ENCODE measurements at places on chromosomes 13 and 19. TPM values are rescaled to one million over a fixed set of nuclear protein-coding genes. Genes with fewer than 3 reads are reported as not detected.

DNA sequence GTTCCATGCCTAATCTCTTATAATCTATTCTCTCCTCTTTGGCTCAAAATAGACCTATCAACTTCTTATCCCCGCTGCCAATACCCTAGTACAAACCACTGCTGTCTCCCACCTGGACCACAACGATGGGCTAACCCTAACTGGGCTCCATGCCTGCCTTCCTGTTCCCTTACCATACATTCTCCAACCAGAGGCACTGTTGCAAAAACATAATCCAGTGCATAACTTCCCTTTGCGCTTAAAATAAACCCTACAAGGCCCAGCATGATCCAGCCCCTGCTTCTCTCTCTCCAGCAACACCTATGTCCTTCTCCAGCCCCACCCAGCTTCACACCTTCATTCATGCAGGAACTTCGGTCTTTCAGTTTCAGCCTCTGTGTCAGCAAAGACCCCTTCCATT is 27.4 kb upstream of the CEBPA start:
- DNase-seq, result no peak

The NCCRP1 gene
- total RNA-seq, result not detected

- no peak for DNase-seq
Measured at GRCh38 chr13:61466280-61466679, 50.6 kb upstream of the PCDH20 start.

DNA sequence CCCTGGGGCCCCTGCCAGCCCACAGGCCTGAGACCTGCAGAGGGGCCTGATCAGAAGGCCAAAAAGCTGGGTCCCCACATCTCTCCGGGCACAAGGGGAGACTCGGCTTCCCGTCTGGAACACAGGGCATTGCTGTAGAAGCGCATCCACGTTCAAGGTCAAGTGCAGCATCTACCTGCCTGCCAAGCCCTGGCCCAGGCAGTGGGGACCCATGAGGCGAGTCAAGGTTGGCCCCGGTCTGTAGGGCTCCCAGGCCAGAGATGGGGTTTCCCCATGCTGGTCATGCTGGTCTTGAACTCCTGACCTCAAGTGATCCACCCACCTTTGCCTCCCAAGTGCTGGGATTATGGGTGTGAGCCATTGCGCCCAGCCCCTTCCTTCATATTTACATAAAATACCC is 13.5 kb upstream of the COMP start:
- no peak for DNase-seq

- DNase-seq, result no peak
Measured at GRCh38 chr19:18704971-18705370, 21.5 kb downstream of the CRTC1 start.

The LIM2 gene
- total RNA-seq, result not detected

The SLC25A42 gene
- total RNA-seq, result 6.3 TPM

GRCh38 chr13:106362707-106363106 is 172.8 kb downstream of the EFNB2 start:
- no peak for DNase-seq

- DNase-seq, result no peak
Measured at GRCh38 chr19:33826521-33826920, 29.9 kb downstream of the KCTD15 start.

DNA sequence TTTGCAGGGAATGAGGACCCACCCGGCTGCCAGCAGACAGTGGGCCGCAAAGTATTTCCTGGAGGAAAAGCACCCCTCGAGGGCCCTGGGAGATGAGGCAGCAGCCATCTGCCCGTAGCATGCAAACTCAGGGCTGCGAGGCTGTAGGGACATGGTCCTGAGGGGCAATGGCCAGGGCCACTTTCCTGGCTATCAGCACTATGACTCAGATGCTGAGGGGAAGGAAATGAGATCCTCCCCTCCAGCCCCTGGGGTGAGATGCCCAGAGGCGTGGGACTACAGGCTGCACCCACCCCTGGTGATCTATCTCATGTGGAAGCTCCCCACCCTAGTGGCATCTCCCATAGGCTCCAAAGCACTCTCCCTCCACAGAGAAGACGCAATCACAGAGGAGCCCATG is 80.1 kb downstream of the SLC7A1 start:
- no peak for DNase-seq

DNA sequence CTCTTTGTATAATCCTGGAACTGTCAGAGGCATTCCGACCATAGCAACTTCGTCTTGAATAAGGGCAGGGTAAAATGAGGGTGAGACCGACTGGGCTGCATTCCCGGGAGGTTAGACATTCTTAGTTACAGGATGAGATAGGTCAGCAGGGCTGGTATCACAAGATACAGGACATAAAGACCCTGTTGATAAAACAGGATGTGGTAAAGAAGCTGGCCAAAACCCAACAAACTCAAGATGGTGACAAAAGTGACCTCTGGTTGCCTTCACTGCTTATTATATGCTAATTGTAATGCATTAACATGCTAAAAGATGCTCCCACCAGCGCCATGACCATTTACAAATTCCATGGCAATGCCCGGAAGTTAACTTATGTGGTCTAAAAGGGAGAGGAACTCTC is 27.7 kb upstream of the MBNL2 start:
- peak; percentile 43 for DNase-seq

DNA sequence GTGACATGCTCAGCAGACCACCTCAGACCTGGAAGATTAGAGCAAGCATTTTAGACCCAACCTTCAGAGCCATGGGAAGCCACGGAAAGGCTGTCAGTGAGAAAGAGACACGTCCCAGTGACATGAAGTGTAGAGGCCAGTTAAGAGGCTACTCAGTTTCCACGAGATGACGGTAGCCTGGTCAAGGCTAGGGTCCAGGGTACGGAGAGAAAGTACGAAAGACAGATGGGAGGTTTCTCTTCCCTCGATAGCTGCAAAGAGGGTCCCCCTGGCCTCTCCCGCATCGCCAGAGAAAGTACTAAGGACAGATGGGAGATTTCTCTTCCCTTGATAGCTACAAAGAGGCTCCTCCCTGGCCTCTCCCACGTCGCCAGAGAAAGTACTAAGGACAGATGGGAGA is 8.6 kb downstream of the ZSCAN5A start:
- no peak for DNase-seq

The ZNF681 gene
- 5.4 TPM for total RNA-seq

DNA sequence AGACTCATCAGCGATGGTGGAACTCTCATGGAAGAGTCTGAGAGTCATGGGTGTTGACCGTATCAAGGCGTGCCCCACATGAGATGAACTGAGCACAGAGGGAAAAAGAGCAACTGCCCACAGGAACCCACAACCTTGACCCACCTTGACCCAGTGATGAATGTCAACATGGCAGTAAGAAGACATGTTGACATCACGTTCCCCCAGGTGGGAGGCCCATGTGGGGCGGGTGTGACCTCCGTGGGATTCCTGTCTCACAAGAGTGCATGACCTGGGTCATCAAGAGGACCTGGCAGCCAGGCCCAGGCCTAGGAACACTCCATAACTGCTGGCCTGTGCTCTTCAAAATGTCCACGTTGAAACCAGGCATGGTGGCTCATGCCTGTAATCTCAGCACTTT is 45.8 kb downstream of the EPS15L1 start:
- DNase-seq, result no peak

DNA sequence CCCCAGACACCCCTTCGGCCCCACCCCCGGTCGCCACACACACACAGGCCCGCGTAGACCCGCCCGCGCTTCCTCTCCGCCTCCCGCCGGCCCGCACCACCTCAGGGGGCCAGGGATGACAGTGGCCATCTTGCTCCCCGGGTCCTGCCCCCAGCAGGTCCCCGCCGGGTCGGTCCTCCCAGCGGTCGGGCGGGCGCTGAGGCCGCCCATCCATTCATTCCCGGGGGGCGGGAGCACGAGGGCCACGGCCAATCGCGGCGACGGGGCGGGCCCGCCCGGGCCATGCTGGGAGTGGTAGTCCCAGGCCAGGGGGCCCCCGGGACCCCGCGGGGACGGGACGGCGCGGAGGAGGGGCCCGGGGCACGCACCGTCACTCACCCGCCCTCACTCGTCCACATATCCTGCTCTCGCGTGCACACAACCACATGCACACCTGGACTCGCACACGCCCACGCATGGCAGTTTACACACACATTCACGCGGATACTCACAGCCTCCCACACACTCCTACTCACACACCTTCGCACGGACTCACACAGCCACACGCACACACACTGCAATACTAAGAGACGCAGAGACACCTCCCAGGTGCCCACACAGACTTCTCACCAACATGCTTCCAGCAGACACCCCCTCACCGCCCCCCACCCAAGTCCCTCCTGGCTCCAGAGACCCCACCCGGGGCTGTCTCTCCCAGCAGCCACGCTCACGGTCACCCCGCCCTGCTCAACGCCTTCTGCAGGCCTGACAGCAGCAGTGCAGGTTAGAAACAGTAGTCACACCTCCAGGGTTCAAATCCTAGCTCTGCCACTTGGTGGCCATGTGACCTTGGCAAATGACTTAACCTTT is at the start of gene DPF1:
Gene DPF1, minus strand, starts transcription at position 209 of the 849 bp plus-strand sequence. Its CDS starts 80 bp downstream, at position 129.
- peak; percentile 79 for DNase-seq

DNA sequence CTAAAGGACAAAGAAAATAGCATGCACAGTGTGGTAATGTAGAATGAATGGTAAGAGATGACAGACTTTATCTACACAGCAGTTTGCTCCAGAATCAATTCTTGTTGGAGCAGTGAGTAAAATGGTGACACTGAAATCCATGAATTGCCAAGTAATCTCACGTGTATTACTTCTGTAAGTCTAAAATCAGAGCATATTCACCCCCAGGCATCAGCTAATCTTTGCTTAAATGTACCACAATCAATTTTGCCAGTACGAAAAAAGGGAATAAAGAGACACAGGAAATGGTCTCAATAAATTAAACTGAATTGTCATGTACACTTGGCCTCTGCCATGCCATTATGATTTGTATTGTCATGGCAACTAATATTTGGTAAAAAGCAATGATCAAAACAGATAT is 294.2 kb downstream of the PCDH17 start:
- DNase-seq, result no peak

GRCh38 chr19:7870571-7871436 is 3.4 kb downstream of the PRR36 start:
- peak; percentile 69 for DNase-seq

- DNase-seq, result peak; percentile 17
Measured at GRCh38 chr13:28058866-28059613, 41.3 kb downstream of the FLT3 start.

The KLHL1 gene
- not detected for total RNA-seq

The ADGRE3 gene
- total RNA-seq, result not detected

- DNase-seq, result no peak
Measured at GRCh38 chr13:95023405-95023804, 277.8 kb downstream of the ABCC4 start.

The ZNF439 gene
- total RNA-seq, result 0.47 TPM

The ARHGAP33 gene
- 1.5 TPM for total RNA-seq

DNA sequence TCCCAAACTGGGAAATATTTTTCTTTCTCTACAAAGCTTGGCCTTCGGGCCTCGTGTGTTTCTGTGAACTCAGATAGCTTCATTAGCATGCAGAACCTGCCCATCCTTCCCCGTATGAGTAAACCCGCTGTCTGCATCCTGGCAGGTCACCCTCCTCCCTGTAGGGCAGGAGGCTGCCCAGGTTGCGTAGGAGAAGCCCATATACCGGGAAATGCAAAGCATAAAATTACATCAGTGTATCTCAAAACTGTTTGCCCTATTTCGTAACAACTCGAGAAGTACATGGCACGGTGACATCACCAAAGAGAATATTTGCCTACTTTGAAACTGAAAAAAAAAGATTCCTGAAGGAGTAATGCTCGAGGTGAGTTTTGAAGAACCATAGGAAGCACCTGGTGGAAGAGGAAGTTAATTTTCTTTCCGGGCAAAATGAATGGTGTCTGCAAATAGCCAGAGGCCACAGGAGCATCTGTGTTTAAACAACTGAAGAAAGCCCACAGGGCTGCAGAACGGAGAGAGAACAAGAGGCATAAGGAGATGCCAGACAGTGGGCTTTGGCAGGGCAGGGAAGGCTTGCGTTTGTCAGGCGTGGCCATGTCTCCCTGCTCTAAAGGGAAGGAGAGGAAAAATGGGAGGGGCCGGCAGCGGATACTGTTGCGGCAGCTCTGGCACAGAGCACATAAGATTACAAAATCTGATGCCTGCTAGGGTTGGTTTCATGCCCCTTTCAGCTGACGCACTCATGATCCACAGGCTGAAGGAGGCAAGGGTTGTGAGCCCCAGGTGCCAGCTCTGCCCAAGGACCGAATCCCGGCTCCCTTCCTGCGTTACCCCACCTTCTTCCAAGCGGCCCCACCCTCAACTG is 81.4 kb downstream of the IRS2 start:
- DNase-seq, result no peak

GRCh38 chr13:39148513-39148961 is 110.3 kb downstream of the NHLRC3 start:
- peak; percentile 61 for DNase-seq

Measured in H4 (cell line).